Skeletal muscle tissue (tissue), 5 donors: ENCODE measurements at places on chromosomes 12 and 14. TPM values are rescaled to one million over a fixed set of nuclear protein-coding genes. Genes with fewer than 3 reads are reported as not detected.

The ALDH1L2 gene
- 6.3 TPM for total RNA-seq

The DAO gene
- not detected for total RNA-seq

The RHOJ gene
- total RNA-seq = 7.3 TPM

The CDCA3 gene
- total RNA-seq = 3.1 TPM

The DBX2 gene
- total RNA-seq = under 0.01 TPM

The SPX gene
- total RNA-seq = 7.8 TPM

The FOXN4 gene
- total RNA-seq = not detected

The NOXRED1 gene
- total RNA-seq = 0.52 TPM

The HOXC13 gene
- total RNA-seq = not detected

The IL22 gene
- total RNA-seq = not detected

The FGF6 gene
- total RNA-seq = 16.2 TPM

The PPP1R1A gene
- total RNA-seq = 6.8 TPM

The NRDE2 gene
- 14.6 TPM for total RNA-seq

The SPTB gene
- 312 TPM for total RNA-seq

The LRP1-AS gene
- 1.0 TPM for total RNA-seq

The RTN1 gene
- 2.6 TPM for total RNA-seq

The B3GNT4 gene
- total RNA-seq = not detected

The CCDC38 gene
- not detected for total RNA-seq

The INHBE gene
- total RNA-seq = 1.0 TPM

The GALNT9 gene
- total RNA-seq = 0.52 TPM

The TAS2R8 gene
- not detected for total RNA-seq

The DNAJC22 gene
- not detected for total RNA-seq

The MGP gene
- 292 TPM for total RNA-seq

The PLEKHH1 gene
- 1.6 TPM for total RNA-seq

The NFATC4 gene
- 21.4 TPM for total RNA-seq

The CD4 gene
- 6.8 TPM for total RNA-seq

The ALX1 gene
- 0.52 TPM for total RNA-seq

The CEP128 gene
- total RNA-seq = 6.8 TPM

The CFL2 gene
- 241 TPM for total RNA-seq

The KERA gene
- total RNA-seq = 56.4 TPM

The OR6C2 gene
- not detected for total RNA-seq

The ANO2 gene
- total RNA-seq = 4.7 TPM

The KRT72 gene
- not detected for total RNA-seq

The TEX22 gene
- under 0.01 TPM for total RNA-seq
